ENCODE measurements at places on chromosomes 16 and 17.

GRCh38 chr17:36063786-36064541, at the start of gene CCL18:
Gene CCL18 (plus strand): TSS chr17:36064272. CDS start chr17:36064343, 71 bp downstream.
- no peak for DNase-seq

- DNase-seq = peak; percentile 77
Observed at GRCh38 chr17:65100316-65101140, 36.6 kb upstream of the RGS9 start.

DNA sequence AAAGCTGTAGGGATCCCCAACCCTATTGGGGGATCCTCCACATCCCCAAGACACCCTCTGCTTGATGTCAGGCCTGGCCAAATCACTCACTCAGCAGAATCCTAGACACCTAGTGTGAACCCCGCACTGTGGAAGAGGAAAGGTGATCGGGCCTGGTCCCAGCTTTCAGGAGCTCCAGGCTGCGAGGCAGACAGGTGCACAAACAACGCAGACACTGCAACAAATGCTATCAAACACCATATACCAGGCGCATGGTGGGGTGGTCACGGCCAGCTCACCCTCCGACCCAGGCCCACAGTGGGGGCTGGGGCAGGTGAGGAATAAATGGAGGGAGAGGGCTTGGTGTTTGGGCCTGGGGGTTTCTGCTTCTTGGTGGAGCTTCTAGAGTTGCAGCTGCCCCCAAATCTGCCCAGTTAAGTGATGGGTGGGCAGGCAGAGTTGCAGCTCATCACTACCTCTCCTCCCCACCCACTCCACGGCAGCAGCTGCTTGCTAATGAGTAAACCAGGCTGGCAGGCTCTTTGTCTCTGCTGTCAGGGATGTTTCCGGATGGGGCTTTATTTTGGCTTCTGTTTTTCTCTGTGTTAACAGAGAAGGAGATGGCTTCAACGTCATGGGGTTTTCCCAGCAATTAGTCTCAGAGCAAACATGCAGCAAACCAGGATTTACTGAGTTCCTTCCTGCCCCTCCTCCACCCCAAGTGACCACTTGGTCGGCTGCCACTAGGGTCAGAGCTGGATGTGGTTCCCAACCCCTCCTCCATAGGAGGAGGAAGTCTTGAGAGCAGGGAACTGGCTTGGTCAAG, 46.6 kb downstream of the PECAM1 start:
- peak; percentile 43 for DNase-seq

- DNase-seq = no peak
Observed at GRCh38 chr16:88613-89012, 10.6 kb downstream of the MPG start.

- no peak for DNase-seq
Observed at GRCh38 chr17:44602970-44603369, 45.7 kb downstream of the FZD2 start.

GRCh38 chr16:83933885-83934683, 19.0 kb upstream of the OSGIN1 start:
- no peak for DNase-seq

GRCh38 chr16:48188449-48189102, 32.8 kb upstream of the ABCC12 start:
- DNase-seq = no peak

DNA sequence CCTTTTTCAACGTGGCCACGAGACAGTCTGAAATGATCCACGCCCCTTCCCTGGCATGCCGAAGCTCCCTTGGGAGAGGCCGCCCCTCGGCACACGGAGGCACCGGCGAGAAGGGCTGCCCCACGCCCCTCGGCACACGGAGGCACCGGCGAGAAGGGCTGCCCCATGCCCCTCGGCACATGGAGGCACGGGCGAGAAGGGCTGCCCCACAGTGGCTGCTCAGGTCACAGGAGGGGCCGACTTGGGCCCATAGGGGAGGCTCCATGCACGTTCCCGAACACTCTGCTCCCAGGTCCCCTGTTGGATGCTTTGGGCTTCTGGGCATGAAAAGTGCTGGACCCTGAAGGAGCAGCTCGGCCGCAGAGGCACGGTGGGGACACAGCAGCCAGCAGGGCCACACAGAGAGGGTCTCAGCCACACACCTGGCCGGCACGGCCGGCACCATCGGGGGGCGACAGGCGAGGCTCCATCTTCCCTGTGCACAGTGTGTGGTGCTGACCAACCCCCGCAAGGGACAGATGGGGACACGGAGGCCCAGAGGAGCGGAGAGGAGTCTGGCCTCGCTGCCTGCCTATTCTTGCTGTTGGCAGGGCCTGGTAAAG, 42.8 kb downstream of the CBFA2T3 start:
- DNase-seq = no peak
